ENCODE measurements at places on chromosomes 12 and 14. TPM values are rescaled to one million over a fixed set of nuclear protein-coding genes. Genes with fewer than 3 reads are reported as not detected.

The B4GALNT3 gene
- 7.0 TPM for total RNA-seq

The C12orf56 gene
- 0.45 TPM for total RNA-seq

The SLC5A8 gene
- not detected for total RNA-seq

The METTL17 gene
- total RNA-seq = 78.7 TPM

The BAG5 gene
- 21.8 TPM for total RNA-seq

The GLT1D1 gene
- total RNA-seq = 1.5 TPM

The SOAT2 gene
- 0.13 TPM for total RNA-seq

The LRCOL1 gene
- not detected for total RNA-seq

The TRAFD1 gene
- total RNA-seq = 36.1 TPM

The SERPINA10 gene
- not detected for total RNA-seq

Measured in mesothelial cell of epicardium (in vitro differentiated cells).